Suppressor macrophage treated with lipopolysaccharide for 1 hour (primary cell): ENCODE measurements at places on chromosomes 16 and 17.

GRCh38 chr17:12104831-12105230 is 84.2 kb downstream of the MAP2K4 start:
- no peak for DNase-seq

DNA sequence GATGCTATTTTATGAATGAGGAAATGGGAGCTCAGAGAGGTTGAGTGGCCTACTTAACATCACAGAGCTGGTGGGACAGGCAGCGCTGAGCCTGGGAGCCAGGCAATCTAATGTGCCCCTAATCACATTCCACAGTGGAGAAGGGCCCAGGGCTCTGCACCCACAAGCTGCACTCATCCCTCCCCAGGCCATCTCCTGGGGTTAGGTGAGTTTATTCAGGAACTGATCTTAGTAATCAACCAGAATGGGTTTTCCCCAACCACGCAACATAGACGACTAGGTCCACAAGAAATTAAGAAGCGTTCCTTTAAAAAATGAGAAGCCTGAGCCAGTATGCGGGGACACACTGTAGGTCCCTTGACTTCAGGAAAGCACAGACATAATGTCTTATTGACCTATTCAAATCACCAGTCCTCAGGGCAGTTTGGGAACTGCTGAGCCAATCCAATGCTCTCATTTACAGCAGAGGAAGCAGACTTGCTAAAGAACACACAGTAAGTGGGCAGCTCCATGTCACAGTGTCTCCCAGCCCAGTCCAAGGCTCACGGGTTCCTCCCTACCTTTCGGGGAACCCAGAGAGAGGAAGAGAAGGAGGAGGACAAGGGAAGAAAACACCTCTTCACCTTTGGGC is 2.3 kb downstream of the MPP3 start:
- peak; percentile 47 for DNase-seq

DNA sequence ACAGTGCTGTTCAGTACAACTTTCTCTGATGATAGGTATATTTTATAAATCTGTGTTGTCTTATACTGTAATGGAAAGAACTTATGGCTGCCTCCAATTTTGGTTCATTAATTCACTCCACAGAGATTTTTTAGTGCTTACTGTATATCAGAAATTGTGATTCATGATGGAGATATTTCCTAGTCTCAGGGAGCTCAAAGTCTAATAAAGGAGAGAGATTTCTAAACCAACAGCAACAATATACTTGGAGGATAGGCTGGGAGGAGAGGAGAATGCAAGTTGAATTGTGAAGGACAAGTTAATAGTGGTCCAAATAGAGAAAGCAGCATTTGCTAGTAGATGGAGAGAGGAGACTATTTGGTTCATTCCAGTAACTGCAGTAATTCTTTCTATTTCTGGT is 63.5 kb downstream of the TANC2 start:
- DNase-seq: no peak

- DNase-seq: no peak
These were observed 141.5 kb upstream of the MED13 start for GRCh38 chr17:62206550-62206949.

- DNase-seq: peak; percentile 87
These were observed 2.9 kb downstream of the UNC119 start for GRCh38 chr17:28549236-28550132.
